WTC11 (cell line): ENCODE measurements at places on chromosomes 6 and 20. TPM values are rescaled to one million over a fixed set of nuclear protein-coding genes. Genes with fewer than 3 reads are reported as not detected.

The BPIFB1 gene
- total RNA-seq, result 0.09 to 0.11 TPM in 2 of 3 replicates, not detected in the other

GRCh38 chr6:139762587-139763031 is 388.2 kb upstream of the CITED2 start:
- no peak for DNase-seq

- no peak for DNase-seq
Measured at GRCh38 chr6:70413992-70414494, 735 bp downstream of the FAM135A start.

DNA sequence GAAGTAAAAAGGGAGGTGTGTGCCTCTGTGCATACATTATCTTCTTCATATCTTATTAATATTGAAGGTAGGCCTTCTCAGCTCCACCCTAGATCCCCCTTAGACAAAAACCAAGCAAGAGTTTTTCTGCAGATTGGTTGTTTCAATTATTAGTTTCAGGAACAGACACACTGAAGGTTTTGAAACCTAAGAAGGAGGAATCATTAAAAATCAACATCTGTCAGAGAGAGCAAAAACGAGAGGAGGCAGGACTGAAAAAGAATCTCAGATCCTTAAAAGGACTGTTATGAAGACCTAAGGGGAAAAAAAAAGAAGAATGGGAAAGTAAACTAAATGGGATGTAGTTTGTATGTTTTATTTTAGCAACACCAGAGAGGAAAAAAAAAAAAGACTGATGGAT is 560.8 kb upstream of the JAG1 start:
- DNase-seq, result no peak

GRCh38 chr6:7938562-7939183 is 28.1 kb upstream of the TXNDC5 start:
- DNase-seq, result no peak

The C20orf202 gene
- total RNA-seq, result 0.11 to 0.22 TPM in 2 of 3 replicates, not detected in the other

- no peak for DNase-seq
Measured at GRCh38 chr20:63573647-63574131, 350 bp downstream of the HELZ2 start.

DNA sequence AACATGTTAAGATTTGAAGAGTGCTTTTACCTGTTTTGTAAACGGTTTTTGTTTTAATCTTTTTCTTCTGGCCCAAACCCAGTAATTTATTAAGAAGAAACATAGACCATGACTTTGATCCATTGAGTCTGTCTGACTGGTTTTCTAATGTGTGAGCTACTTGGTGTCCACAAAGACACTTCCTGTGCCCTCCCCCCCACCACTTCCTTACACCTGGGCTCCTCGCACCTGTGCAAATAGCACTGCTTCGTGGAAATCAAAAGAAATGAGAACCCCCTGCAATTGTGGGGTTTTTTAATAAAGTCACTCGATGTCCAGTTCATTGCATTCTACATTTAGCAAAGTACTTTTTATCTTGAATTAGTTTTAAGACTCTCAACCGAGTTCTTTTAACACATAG is 65.5 kb downstream of the SMOC2 start:
- DNase-seq, result no peak

The ZNF451 gene
- total RNA-seq, result 44.4 to 55.4 TPM (median 45.6 TPM) in 3 replicates

The NOX3 gene
- total RNA-seq, result 0.09 TPM in 1 of 3 replicates, not detected in the others

DNA sequence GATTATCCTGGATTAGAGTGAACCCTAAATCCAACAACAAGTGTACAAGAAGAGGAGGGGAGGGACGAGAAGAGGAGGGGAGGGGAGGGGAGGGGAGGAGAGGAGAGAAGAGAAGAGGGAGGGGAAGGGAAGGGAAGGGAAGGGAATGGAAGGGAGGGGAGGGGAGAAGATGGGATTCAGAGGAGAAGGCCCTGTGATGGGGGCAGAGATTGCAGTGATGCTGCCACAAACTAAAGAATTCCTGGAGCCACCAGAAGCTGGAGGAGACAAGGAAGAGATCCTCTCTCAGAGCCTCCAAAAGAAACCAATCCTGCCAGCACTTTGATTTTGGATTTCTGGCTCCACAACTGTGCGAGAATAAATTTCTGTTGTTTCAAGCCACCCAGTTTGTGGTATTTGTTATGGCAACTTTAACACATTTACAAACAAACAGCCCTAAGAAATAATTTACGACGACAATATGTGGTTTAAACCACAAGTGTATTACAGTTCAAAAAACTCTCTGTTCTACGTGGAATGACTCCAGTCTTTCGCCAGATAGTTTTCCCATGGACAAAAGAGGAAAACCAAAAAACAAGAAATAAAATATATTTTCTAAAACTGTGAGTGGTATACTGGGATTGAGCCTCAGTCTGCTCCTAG is 235.4 kb downstream of the HDGFL1 start:
- DNase-seq, result no peak

The SPTLC3 gene
- total RNA-seq, result 0.13 to 0.64 TPM (median 0.48 TPM) in 3 replicates

- DNase-seq, result no peak
Measured at GRCh38 chr20:15251171-15251570, 913.8 kb upstream of the FLRT3 start.

- DNase-seq, result no peak
Measured at GRCh38 chr6:144696610-144697368, 411.7 kb downstream of the UTRN start.

GRCh38 chr20:1438361-1438760 is 28.3 kb downstream of the NSFL1C start:
- DNase-seq, result no peak

- DNase-seq, result no peak
Measured at GRCh38 chr6:169938262-169938701, 186.9 kb downstream of the ERMARD start.

DNA sequence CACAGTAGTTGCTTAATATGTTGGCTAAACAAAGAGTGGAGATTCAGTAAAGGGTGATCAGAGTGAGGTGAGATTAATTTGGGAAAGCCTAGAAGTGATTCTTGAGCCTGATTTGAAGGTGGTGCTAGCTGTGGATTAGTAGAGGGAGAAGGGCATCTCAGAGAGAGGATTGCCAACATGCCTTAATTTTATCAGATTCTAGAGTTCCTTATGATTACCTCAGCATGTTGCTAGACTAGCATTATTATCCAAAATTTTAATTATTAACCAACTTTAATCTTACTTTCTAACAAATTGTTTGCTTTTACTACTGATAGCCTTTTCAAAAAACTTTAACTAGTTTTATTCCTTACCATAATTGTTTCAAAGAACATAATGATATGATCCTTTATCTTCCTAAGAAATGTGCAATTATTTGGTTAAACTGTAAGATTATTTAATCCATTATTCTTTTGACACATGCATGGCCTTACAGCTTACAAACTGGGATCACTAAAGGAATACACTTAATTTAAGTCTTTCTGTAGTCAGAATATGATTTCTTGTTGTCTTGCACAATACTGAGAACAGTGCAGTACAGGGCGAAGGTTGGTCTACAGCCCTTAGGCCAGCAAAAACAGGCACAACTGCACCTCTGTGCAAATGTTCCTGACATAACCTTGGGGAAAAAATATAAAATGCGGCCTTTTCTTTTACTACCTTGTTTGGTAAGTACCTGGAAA is 88.9 kb downstream of the SLC16A10 start:
- no peak for DNase-seq

The SLC29A1 gene
- 131 to 139 TPM (median 132 TPM) in 3 replicates for total RNA-seq

DNA sequence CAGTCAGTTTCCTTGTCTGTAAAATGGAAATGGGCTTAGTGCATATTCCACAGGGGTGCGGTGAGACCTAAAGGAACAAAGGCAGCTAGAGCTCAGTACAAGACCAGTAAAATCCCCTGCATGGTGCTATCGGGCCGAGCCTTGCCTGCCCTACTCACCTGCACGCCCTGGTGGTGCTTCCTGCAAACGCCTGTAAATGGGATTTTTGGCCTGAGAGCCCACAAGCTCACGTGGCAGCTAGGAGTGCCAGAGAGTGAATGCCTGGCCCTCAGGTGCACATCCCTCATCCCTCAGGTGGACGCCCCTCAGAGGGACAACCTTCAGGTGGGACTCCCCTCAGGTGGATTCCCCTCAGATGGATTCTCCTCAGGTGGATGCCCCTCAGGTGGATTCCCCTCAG is 48.0 kb upstream of the VSX1 start:
- DNase-seq, result no peak

- no peak for DNase-seq
Measured at GRCh38 chr6:54646069-54646950, 200.3 kb upstream of the FAM83B start.

The HAO1 gene
- 0.09 TPM in 1 of 3 replicates, not detected in the others for total RNA-seq

The LY6G6F gene
- total RNA-seq, result not detected in 3 replicates

- DNase-seq, result no peak
Measured at GRCh38 chr6:157206359-157206815, 116.9 kb downstream of the TMEM242 start.

DNA sequence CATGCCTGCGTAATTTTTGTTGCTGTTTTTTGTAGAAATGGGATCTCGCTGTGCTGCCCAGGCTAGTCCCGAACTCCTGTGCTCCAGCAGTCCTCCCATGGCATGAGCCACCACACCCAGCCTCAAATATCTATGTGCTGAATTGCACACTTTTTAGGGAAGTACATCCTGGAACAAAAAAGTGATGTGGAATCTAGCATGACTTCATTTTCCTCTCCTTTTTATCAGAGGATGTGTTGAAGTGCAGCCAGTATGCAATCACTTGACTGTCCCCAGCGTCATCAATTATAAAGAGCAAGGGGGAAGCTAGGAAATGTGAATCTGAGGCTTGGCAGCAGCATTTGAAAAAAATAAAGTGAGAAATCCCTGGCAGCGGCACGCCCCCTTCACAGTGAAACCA is 6.4 kb upstream of the EXOC2 start:
- DNase-seq, result no peak

The OR2B6 gene
- total RNA-seq, result not detected in 3 replicates

The C20orf144 gene
- 0.09 to 0.21 TPM (median 0.14 TPM) in 3 replicates for total RNA-seq

The SHLD1 gene
- total RNA-seq, result 4.1 to 6.6 TPM (median 4.4 TPM) in 3 replicates

The TGM6 gene
- not detected in 3 replicates for total RNA-seq

DNA sequence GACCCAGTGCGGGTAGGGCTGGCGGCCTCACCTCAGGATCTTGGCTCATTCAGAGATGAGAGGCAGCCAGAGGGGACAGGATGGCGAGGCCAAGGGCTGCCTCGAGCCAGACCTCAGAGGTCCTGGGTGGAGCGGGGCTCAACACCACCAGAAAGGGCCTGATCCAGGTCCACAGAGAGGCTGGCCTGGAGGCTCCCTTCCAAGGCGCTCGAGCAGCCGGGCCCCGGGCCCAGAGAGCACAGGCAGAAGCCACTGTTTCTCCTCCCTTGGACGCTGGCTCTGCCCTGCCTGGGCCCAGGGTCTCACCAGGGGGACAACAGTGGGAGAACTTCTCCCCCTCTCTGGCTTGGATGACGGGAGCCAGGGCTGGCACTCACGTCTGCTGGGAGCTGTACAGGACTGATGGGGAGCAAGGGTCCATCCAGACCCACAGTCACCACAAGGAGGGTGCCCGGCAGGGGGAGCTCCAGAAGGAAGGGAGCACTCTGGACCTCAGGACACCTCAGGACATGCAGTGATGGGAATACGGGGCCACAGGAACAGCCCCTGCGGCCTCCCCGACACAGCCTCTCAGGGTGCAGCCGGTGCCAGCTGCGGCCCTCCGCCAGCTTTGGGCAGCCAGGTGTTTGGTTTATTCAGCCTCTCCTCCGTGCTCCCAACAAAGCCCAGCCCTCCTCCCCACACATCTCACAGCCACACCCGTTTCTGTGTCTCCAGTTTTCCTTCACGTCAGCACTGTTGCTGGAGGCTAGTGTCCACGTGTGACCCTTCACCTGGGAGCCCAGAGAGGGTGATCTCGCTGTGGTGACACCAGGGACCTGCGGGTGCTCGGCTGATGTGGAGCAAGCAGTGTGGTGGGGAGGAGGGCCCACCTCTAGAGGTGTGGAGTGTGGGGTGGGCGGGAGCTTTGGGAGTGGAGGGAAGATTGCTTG is 8.7 kb downstream of the RPS21 start:
- DNase-seq, result no peak

The DDO gene
- not detected in 3 replicates for total RNA-seq

The L3MBTL3 gene
- total RNA-seq, result 13.0 to 18.1 TPM (median 13.7 TPM) in 3 replicates

DNA sequence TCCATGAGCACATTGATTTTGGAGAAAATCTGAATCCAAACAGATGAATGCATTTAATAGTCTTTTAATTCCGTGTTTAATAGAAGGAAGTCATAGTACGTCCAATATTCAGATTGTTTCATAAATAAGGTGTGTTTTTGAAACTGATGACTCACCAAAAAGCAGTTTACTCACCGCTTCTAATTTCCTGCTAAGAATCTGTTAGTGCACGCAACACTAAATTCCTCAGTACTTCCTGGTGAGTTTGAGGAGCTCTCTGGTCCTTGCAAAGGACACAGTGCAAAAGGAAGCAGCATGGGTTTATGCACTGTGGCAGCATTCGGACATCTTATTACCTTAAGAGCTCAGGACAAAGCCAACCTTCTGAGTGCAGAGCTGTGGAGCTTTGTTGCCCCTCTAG is 2.3 kb upstream of the ADGRF1 start:
- DNase-seq, result no peak

DNA sequence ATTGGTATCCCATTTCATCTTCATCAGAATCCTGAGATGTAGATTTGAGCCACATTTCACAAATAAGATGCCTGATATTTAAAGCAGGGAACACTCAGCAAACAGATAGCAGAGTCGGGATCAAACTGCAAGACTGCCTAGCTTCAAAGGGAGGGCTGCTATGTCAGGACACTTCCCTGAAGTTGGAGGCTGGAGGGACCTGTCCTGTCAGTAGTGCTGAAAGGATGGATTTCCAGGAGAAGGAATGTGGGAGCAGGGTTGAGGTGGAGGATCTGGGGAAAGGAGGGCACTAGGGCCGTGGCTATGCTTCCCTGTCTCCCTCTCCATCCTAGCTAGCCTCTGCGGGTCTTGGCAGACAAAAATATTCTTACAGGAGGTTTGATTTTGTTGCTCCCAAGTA is 32.2 kb downstream of the COX4I2 start:
- no peak for DNase-seq

GRCh38 chr6:157779705-157780604 is 43.1 kb upstream of the SNX9 start:
- DNase-seq, result no peak

- DNase-seq, result no peak
Measured at GRCh38 chr6:119267126-119267905, 82.2 kb downstream of the MAN1A1 start.

- no peak for DNase-seq
Measured at GRCh38 chr6:33540768-33541167, 39.3 kb downstream of the BAK1 start.

The LTB gene
- total RNA-seq, result 1.0 to 1.5 TPM (median 1.3 TPM) in 3 replicates

DNA sequence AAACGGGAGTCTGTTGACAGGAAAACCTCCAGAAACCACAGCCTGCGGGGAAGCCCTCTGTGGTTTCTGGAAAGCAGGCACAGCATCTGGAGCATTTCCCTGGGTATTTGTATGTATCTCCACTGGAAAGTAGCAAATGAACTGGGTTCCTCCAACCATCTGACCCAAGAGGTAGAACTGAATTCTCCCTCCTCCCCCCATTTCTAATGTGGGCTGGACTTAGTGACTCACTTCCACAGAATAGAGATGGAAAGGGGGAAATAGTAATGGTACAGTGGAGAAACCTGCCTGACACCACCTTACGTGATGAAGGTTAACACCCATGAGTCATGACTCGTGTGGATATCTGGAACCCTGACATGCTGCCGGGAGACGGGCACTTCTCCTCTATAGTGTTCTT is 51.9 kb upstream of the XRN2 start:
- no peak for DNase-seq

GRCh38 chr20:49228676-49229075 is 9.5 kb downstream of the DDX27 start:
- no peak for DNase-seq

The MMUT gene
- total RNA-seq, result 11.1 to 12.5 TPM (median 11.2 TPM) in 3 replicates

The POPDC3 gene
- total RNA-seq, result 1.7 to 2.8 TPM (median 2.7 TPM) in 3 replicates

The C6orf15 gene
- not detected in 3 replicates for total RNA-seq

GRCh38 chr20:53412577-53413185 is 181.0 kb downstream of the ZNF217 start:
- no peak for DNase-seq
